Activated gamma-delta T cell treated with Interleukin-2 at 50 U/mL for 16 hours (primary cell): ENCODE measurements at places on chromosomes 16 and 17.

GRCh38 chr17:31493656-31494155 lies 102.2 kb downstream of the RAB11FIP4 start:
- no peak for DNase-seq

DNA sequence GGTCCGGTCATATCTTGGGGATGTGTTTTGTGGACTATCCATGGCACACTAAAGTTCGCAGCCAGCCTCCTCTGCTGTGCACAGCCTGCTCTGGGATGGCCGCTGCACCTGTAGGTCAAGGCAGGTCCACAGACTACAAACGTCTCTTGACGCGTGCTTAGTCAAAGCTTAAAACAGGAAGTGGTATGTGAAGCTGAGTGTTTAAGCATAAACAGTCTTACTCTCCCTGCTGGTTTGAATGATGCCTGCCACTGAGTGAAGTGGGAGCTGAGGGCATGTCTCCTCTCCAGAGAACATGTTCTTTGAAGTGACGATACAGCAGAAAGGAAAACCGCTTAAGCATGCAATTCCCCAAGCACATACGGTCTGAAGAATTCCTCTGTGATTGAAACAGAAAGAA lies 365.6 kb downstream of the SLC39A11 start:
- peak; percentile 20 for DNase-seq

DNA sequence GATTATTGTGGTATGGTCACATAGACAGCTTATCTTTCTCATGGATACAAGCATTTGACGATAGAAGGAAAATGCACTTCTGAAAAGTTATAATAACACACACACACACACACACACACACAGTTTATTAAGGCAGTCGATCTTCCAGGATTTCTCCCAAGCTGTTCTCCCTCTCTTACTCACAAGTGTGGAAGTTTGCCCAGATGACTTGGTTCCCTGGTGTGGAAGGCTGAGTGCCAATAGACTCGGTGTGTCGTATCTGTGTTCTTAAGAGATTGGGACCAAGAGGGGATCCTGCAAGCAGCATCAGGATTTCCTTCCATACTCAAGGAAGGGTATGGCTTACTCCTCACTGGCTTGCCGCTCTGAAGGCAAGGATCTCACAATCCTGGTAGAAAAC lies 279.6 kb downstream of the HS3ST3B1 start:
- DNase-seq: no peak

GRCh38 chr17:21007646-21008045 lies 35.2 kb downstream of the USP22 start:
- DNase-seq: no peak

DNA sequence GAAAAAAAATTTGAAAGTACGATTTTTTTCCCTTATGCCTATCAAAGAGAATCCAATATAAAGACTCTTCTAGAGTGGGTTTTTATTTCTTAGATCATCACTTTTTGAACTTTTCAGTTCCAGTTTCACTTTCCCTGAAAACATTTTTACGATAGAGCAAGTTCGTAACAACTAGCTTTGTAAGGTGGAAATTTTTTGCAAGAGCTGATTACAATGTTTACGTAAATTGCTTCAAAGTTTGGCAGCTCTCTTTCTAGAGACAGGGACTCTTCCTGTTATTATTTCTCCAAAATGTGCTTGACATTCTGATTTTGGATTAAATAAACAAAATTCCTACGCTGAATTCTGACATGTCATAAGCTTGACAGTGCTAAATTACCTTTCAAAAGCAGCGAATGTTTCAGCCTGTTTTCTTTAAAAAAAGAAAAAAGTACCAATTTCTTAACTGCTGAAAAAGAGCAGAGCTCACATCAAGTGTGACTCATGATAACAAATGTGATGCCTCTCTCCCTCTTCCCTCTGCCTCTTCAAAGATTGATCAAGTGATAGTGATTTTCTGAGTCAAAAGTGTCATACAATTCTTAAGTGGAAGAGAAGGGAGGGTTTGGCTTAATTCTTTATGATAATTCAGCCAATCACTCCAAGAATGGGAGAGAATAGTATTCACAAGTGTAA lies 175.2 kb downstream of the KCNJ2 start:
- no peak for DNase-seq

GRCh38 chr17:41392278-41392677 lies 5.1 kb downstream of the KRT31 start:
- DNase-seq: no peak

DNA sequence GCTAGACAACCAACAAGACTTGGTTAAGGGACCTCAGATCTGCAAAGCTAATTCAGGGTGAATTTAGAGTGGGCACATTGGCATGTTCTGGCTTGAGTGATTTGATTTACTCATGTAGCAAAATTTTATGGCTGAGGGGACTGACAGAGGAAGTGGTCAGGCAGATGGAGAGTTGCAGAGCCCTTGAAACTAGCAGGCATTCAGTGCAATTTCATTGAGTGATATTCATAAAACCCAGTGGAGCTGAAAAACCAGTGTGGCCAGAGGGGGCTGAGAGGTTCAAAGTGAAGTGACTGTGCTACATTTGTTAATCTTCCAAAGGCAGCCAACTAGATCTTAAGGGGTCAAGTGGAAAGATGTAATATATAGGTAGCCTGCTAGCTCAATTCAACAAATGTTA lies 2.2 kb upstream of the TMEM94 start:
- no peak for DNase-seq

GRCh38 chr17:57021226-57021940 lies 43.5 kb downstream of the SCPEP1 start:
- DNase-seq: no peak

GRCh38 chr17:3735515-3735914 lies 11.8 kb downstream of the HASPIN start:
- no peak for DNase-seq

DNA sequence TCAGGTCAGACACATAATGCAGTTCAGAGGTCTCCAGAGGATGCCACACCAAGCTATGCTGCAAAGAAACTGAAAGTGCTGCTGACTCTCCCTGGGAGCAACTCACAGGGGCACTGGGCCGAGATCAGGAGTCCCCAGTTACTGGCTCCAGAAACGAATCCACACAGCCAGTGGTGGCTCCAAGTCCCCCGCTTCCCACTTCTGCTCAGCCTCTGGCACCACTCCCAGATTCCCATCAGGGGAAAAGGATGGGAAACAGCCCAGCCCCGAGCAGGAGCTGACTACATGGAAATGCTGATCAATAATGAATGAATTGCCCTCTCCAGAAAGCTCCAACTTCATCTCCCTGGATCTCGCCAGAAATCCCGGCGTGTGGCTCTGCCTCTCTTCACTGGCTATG lies 62.3 kb upstream of the CDH5 start:
- no peak for DNase-seq

GRCh38 chr16:2739625-2740430 lies 12.6 kb upstream of the SRRM2 start:
- no peak for DNase-seq

GRCh38 chr16:6193718-6194117 lies 1096.1 kb upstream of the EEF2KMT start:
- no peak for DNase-seq

GRCh38 chr17:39400547-39401411 lies 647 bp downstream of the FBXL20 start:
- DNase-seq: peak; percentile 12

DNA sequence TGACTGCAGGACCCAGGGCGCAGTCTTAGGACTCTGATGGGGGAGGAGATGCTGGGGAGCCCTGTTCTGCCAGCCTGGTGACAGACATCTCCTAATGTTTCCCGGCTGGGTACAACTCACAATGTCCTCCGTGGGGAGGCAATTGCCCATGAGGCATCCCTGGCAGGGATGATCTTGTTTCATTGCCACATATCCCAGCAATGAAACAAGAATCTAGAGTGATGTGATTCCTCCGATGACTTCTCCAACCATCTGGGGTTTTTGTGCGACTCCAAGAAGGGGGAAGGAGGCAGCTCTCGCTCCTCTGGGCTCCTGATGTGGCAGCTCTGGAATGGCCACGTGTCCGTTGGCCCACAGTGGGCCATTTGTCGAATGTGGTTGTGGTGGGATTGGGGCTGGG lies 255.8 kb downstream of the SEC14L1 start:
- DNase-seq: no peak

- no peak for DNase-seq
These were observed 9.6 kb upstream of the MTSS2 start for GRCh38 chr16:70695331-70696070.

- no peak for DNase-seq
These were observed 3.1 kb downstream of the PRSS27 start for GRCh38 chr16:2716948-2717347.

GRCh38 chr17:18246880-18247612 lies 11.5 kb downstream of the FLII start:
- no peak for DNase-seq
